Mammary epithelial cell (primary cell): ENCODE measurements at places on chromosomes 7 and 10. TPM values are rescaled to one million over a fixed set of nuclear protein-coding genes. Genes with fewer than 3 reads are reported as not detected.

The FOXP2 gene
- total RNA-seq: 0.17 TPM

The SMKR1 gene
- 0.80 and 1.9 TPM in 2 replicates for total RNA-seq

The GRM8 gene
- total RNA-seq: not detected

The TSPAN33 gene
- 1.8 TPM for total RNA-seq

The TNPO3 gene
- total RNA-seq: 56.8 TPM

The SEMA3E gene
- 0.42 and 0.83 TPM in 2 replicates for total RNA-seq

The PCDH15 gene
- not detected for total RNA-seq
